Activated T-cell treated with anti-CD3 and anti-CD28 coated beads, Interleukin-2, amount 50 U/mL, for 4 hours (primary cell): ENCODE measurements at places on chromosomes 7 and 10. TPM values are rescaled to one million over a fixed set of nuclear protein-coding genes. Genes with fewer than 3 reads are reported as not detected.

Gene TMEM225B
- 0.71 TPM for total RNA-seq

Gene KLF14
- not detected for total RNA-seq

DNA sequence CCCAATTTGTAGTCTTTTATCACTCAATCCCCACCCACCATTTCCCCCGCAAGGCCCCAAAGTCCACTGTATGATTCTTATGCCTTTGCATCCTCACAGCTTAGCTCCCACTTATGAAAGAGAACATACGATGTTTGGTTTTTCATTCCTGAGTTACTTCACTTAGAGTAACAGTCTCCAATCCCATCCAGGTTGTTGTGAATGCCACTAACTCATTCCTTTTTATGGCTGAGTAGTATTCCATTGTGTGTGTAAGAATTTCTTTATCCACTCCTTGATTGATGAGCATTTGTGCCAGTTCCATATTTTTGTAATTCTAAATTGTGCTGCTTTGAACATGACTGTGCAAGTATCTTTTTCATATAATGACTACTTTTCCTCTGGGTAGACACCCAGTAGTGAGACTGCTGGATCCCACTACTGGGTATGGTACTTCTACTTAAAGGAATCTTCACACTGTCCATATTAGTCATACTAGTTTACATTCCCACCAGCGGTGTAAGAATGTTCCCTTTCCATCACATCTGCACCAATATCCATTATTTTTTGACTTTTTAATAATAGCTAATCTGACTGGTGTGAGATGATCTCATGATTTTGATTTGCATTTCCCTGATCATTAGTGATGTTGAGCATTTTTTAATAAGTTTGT, 152.6 kb downstream of the JMJD1C start:
- DNase-seq, result no peak

DNA sequence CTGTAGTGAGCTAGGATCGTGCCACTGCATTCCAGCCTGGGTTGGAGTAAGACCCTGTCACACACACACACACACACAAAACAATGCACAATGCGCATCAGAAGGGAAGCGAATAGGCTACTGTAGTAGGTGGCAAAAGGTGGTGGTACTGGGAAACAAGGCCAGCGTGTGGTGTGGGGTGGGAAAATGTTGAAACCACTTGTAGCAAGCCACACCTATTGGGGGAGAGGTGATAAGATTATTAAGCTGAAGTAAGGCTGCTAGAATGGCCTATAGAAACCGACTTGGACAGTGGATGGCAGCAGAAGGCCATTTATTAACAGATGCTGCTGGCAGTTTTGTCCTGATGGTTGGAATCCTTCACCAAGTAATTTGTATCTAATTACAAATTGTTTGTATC, 7.2 kb upstream of the CHCHD1 start:
- no peak for DNase-seq

- DNase-seq, result no peak
Observed at GRCh38 chr10:65234261-65234660, 1691.6 kb upstream of the LRRTM3 start.

GRCh38 chr7:54538122-54538521, 4.1 kb upstream of the VSTM2A start:
- DNase-seq, result no peak

GRCh38 chr10:82319562-82319961, 444.6 kb downstream of the NRG3 start:
- DNase-seq, result no peak
